ENCODE measurements at places on chromosomes 2 and 18. TPM values are rescaled to one million over a fixed set of nuclear protein-coding genes. Genes with fewer than 3 reads are reported as not detected.

- no peaks in the 10 kb centered on the region for H3K27me3 ChIP-seq
- no peak for DNase-seq
- H3K36me3 ChIP-seq = no peaks in the 10 kb centered on the region
- H3K27ac ChIP-seq = peak overlapping the region; percentile 11
Measured at GRCh38 chr2:28399289-28399688, 6.6 kb downstream of the FOSL2 start.

DNA sequence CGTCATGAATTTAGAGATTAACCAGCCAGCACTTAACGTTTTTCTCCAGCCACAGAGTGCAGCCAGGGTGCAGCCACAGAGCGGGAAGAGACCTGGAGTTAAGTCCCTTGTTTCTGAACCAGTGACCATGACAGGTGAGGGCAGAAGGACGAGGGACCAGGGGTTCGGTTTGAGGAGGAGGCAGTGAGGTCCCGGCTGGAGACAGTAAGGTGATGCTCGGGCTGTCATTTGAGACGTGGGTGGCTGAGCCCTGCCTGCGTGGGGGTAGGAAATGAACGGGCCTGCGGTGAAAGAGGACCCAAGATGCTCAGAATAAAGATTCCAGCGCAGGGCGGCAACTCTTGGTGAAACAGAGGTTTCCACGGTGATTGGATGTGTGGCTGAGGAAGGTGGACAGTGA, 205.9 kb downstream of the SNTG2 start:
- no peaks in the 10 kb centered on the region for H3K4me1 ChIP-seq
- H3K27me3 ChIP-seq = no peaks in the 10 kb centered on the region
- no peak overlapping the region for H3K27ac ChIP-seq
- no peaks in the 10 kb centered on the region for H3K36me3 ChIP-seq
- no peak for DNase-seq

DNA sequence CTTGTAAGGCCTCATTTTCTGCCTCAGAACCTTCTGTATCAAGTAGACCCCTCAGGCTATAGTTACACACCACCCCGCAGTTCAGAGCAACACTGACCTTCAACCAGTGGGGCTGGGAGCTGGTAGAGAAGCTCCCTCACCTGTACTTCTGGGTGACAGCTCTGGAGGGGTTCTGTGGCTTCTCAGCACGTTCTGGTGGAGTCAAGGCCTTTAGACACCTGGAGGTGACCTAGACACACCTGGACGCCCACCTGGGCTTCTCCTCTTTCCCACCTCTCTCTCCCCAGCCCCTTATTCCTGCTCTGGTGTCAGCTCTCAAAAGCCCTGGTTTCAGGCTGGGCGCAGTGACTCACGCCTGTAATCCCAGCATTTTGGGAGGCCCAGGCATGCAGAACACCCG, 7.3 kb upstream of the CIB4 start:
- no peak for DNase-seq
- no peaks in the 10 kb centered on the region for H3K27me3 ChIP-seq
- no peak overlapping the region for H3K27ac ChIP-seq
- H3K4me3 ChIP-seq = no peak overlapping the region
- H3K4me1 ChIP-seq = peaks cover 9% of the 10 kb centered on the region

DNA sequence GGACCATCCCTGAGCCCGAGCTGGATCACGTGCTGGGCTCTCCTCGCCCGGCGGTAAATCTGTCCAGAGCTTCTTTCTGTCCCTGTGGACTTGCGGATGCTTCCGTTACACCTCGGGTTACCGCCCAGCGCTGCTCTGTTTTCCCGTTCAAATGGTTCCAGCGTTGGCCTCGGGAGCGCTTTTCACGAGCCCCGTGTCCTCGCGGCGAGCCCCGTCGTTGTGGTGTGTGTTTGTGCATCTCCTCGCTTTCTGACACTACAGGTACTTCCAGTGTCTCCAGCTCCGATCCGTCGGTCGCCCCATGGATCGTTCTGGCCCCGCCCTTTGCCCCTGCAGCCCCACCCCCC, 77.4 kb downstream of the RTP5 start:
- H3K27me3 ChIP-seq = no peaks in the 10 kb centered on the region
- H3K4me3 ChIP-seq = no peak overlapping the region
- H3K27ac ChIP-seq = no peak overlapping the region
- no peaks in the 10 kb centered on the region for H3K36me3 ChIP-seq
- no peak for DNase-seq
- peaks cover 3% of the 10 kb centered on the region for H3K4me1 ChIP-seq

GRCh38 chr2:36354811-36355150, 797 bp upstream of the CRIM1 start:
- peak overlapping the region; percentile 91 for H3K27ac ChIP-seq
- DNase-seq = peak; percentile 20
- H3K36me3 ChIP-seq = no peaks in the 10 kb centered on the region
- H3K4me3 ChIP-seq = peak overlapping the region; percentile 68

DNA sequence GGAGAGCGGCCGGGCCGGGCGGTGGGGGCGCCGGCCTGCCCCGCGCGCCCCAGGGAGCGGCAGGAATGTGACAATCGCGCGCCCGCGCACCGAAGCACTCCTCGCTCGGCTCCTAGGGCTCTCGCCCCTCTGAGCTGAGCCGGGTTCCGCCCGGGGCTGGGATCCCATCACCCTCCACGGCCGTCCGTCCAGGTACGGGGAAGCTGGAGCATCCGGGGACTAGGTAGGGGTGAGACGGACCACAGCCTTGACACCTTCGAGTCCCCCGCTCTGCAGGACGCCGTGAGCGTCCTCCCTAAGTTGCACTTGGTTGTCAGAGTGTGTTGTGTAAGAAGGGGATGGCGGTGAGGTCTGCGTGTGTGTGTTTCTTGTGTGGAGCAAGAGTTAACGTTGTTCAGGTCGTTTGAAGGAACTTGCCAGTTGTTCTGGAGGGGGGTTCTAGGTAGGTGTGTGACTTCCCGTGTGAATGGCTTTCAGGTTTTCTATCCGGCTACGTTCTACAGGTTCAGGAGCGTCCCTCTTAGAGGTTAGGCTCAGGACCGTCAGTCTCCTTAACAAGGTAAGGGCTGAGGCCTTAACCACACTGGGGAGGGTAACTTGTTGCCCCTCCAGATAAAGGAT, 393 bp downstream of the IL1R1 start:
- peak overlapping the region; percentile 64 for H3K4me3 ChIP-seq
- DNase-seq = no peak
- H3K27me3 ChIP-seq = no peaks in the 10 kb centered on the region

GRCh38 chr2:202178346-202178958, 59.9 kb downstream of the SUMO1 start:
- H3K27ac ChIP-seq = no peak overlapping the region
- H3K36me3 ChIP-seq = no peaks in the 10 kb centered on the region
- H3K27me3 ChIP-seq = no peaks in the 10 kb centered on the region
- peak; percentile 77 for DNase-seq
- H3K4me3 ChIP-seq = no peak overlapping the region

DNA sequence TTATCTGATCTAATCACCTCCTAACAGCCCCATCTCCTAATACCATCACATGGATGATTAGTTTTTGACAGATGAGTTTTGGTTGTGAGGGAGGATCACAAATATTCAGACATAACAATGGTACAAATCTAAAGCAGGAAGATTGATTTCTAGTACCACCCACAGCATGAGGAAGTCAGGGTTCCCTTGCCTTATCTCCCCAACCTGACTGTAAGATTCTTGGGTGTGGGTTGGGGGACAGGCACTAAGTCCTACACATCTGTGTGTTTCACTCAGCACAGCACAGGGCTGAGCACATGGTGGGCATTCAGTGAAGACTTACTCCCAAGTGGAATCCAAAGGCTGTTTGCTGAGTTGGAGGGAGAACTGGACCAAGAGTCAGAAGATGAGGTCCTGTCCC, 93.8 kb upstream of the CXCR4 start:
- no peaks in the 10 kb centered on the region for H3K36me3 ChIP-seq
- no peak for DNase-seq
- H3K4me3 ChIP-seq = no peak overlapping the region
- no peak overlapping the region for H3K27ac ChIP-seq

DNA sequence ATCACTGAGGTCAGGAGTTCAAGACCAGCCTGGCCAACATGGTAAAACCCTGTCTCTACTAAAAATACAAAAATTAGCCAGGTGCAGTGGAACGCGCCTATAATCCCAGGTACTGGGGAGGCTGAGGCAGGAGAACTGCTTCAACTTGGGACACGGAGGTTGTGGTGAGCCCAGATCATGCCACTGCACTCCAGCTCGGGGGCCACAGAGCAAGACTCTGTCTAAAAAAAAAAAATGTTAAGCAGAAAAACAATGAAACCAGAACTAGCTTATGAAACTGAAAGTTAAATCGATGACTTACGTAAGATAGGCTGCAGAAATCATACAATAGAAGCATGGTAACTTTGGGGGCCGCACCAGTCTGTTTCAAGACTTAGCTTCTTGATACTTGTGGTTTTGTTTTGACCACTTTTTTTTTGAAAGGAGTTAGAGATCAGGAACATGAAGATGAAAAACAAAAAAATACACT, 6.2 kb upstream of the GPR155 start:
- no peak overlapping the region for H3K4me3 ChIP-seq
- H3K27ac ChIP-seq = no peak overlapping the region
- no peak for DNase-seq
- no peaks in the 10 kb centered on the region for H3K27me3 ChIP-seq
- H3K36me3 ChIP-seq = no peaks in the 10 kb centered on the region

GRCh38 chr2:160252900-160253299, 52.8 kb upstream of the ITGB6 start:
- H3K27me3 ChIP-seq = no peaks in the 10 kb centered on the region
- no peak overlapping the region for H3K4me3 ChIP-seq
- DNase-seq = no peak
- H3K36me3 ChIP-seq = no peaks in the 10 kb centered on the region
- no peaks in the 10 kb centered on the region for H3K4me1 ChIP-seq

DNA sequence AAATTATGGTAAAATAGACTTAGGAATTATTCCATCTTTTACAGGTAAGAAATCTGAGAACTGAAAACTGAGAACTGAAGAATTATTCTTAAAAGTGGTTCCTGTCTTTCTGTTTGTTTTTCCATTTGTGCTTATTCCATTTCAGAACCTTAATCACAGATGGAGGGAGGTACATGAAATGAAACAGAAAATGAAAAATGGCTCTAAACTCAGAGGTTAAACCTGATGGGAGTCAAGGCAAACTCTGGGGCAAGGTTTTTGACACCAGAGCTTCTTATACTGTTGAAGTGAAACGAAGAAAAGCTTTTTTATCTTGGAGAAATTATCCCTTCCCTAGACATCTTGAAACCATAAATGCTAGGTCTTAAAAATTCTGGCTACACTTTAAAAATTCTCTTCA, 182.1 kb downstream of the ZNF804A start:
- H3K4me1 ChIP-seq = no peaks in the 10 kb centered on the region
- no peak for DNase-seq
- no peaks in the 10 kb centered on the region for H3K36me3 ChIP-seq
- H3K27me3 ChIP-seq = no peaks in the 10 kb centered on the region

DNA sequence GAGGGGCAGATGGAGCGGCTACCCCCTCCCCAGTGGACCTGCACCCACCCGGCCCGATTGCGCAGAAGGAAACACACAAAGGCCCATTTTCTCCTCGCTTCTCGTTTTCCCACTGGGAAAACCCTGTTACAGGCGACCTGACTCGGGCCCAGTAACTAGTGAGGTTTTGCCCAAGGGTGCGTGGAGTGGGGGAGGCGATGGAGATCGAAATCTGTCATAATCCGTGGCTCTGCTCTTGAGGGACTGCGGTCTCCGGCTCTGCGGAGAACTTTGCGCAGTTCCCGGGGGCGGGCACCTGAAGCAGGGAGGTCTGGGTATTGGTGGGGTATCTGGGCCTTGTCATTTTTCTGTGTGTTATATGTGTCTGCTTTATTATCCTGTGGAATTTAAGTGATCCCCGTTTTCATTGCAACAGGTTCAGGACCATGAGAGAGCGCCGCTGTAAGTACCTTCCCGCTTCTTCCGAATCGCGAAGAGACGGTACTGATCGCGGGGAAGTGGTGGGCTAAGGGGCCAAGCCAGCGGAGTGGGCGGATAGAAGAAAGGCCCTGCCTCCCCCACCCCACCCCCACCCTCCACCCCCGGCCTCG, 4.0 kb upstream of the HOXD4 start:
- H3K27ac ChIP-seq = no peak overlapping the region
- no peak for DNase-seq
- H3K4me1 ChIP-seq = peaks cover 10% of the 10 kb centered on the region
- no peaks in the 10 kb centered on the region for H3K36me3 ChIP-seq

GRCh38 chr2:238284802-238285515, 3.5 kb downstream of the PER2 start:
- H3K27ac ChIP-seq = no peak overlapping the region
- H3K4me1 ChIP-seq = peaks cover 10% of the 10 kb centered on the region
- H3K27me3 ChIP-seq = no peaks in the 10 kb centered on the region
- H3K36me3 ChIP-seq = no peaks in the 10 kb centered on the region
- DNase-seq = no peak

- H3K27me3 ChIP-seq = no peaks in the 10 kb centered on the region
- no peak overlapping the region for H3K27ac ChIP-seq
- H3K4me3 ChIP-seq = no peak overlapping the region
- no peaks in the 10 kb centered on the region for H3K4me1 ChIP-seq
- H3K36me3 ChIP-seq = no peaks in the 10 kb centered on the region
- no peak for DNase-seq
Measured at GRCh38 chr2:214550786-214551185, 139.9 kb downstream of the VWC2L start.

GRCh38 chr2:6645672-6646071, 220.0 kb downstream of the CMPK2 start:
- no peaks in the 10 kb centered on the region for H3K36me3 ChIP-seq
- no peak overlapping the region for H3K4me3 ChIP-seq
- no peak for DNase-seq
- H3K4me1 ChIP-seq = no peaks in the 10 kb centered on the region

DNA sequence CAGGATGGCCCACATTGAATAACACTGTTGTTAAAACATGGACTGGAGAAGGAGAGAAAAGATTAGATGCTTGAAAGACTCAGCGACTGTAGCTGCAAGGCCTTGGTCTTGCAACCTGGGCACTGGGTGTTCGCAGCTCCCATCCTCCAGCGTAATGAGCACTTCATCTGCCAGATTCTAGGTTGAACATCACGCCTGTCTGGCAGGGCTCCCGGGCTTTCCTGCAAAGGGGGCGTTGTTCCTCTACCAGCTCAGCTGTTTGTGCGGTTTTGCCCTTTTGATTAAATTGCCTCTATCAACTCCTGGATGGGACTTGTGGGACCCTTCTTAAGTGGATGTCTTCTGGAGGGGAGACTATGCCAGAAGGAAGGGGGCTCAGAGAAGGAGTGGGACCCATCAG, 215.4 kb downstream of the KLHL29 start:
- peak; percentile 25 for DNase-seq
- H3K4me1 ChIP-seq = peaks cover 3% of the 10 kb centered on the region
- no peak overlapping the region for H3K27ac ChIP-seq
- no peaks in the 10 kb centered on the region for H3K27me3 ChIP-seq
- no peaks in the 10 kb centered on the region for H3K36me3 ChIP-seq
- no peak overlapping the region for H3K4me3 ChIP-seq

Gene ITGAV
- total RNA-seq = 99.6 TPM

Gene RIT2
- total RNA-seq = not detected

Gene NR4A2
- total RNA-seq = 13.2 TPM

Gene FSHR
- 0.35 TPM for total RNA-seq

Gene IL1RN
- 0.43 TPM for total RNA-seq

Gene CRIM1
- total RNA-seq = 64.4 TPM

Gene RAB31
- 37.9 TPM for total RNA-seq

Gene SLC9A2
- 0.12 TPM for total RNA-seq

Gene PLGLB2
- total RNA-seq = not detected

Gene BOK
- 10.1 TPM for total RNA-seq

Gene SLC23A3
- 4.5 TPM for total RNA-seq

Data from ovary (tissue), 10 donors.